ENCODE measurements at places on chromosomes 5 and 9.

DNA sequence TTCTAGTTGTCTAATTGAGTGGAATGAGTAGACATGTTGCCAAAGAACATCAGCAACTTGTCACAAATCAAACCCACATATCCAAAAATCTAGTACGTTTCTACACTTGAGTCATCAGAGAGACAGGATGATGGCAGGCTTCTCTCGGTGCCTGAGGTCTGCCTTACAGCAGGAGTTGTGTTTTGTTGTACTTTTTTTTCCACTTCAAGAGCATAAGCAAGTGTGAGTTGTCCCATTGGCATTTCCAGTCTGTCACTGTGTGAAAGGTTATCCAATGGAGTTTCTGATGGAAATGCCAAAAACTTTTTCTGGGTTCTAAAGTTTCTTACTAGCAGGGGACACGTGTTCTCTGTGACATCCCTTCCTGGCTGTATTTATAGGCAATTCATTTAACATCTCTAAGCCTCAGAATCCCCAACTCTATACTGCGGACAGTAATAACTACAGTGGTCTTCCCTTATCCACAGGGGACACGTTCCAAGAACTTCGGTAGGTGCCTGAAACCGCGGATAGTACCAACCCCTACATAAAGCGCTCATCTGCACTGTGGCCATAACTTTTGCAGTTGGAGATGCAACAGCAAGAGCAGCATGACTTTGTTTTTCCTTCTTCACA lies 246.5 kb downstream of the SYK start:
- DNase-seq, result no peak

DNA sequence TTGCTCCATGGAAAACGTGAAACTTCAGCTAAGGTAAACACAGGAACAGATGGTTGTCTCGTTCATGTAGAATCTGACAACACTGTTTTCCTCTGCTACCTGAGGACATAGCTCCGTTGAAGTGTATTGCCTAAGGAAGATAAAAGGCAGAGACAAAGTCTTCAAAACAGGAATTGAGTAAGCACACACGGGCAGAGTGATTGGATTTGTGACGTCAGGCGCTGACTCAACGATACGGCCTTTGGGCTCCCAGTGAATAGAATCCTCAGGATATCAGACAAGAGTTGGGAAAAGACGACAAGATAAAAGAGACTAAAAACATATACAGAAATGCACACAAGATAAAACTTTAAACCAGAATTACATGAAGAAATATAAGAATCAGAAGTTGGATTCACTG lies 787.1 kb upstream of the CTNND2 start:
- DNase-seq, result no peak

DNA sequence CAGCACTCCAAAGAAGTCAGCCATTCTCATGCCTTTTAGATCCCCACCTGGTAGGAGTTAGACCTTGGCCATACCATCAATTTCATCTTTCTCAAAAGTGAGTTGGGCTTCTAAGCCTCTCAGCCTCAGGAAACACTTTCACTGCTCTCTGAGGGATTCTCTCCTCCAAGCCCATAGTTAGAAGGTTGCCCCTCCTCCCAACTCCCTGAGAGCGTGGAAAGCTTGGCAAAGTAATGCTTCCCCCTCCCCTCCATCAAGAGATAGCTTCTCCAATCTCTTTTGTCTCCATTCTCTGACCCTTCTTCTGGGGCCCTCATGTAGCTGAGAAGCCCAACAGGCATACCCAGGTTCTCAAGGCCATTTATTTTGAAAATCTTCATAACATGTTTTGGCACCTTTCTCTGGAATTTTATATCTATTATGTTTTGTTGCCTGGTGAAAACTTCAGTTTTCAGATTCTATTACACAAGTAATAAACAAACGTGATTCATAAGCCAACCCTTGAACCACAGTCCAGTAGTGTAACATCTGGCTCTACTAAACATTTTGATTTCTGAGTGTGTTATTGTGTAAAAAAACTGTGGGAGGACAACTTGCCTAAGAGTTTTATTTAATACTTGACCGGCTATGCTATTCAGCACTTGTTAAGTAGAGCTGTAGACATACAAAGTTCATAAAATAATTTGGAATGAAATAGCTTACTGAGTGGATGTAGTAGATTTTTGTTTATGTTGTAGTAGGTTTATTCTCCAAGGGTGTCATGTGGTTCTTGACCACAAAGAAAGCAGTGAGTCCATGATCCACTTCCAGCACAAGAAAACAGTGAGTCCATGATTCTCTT lies 17.1 kb downstream of the LVRN start:
- DNase-seq, result no peak

GRCh38 chr5:84301535-84301934 lies 83.1 kb downstream of the EDIL3 start:
- no peak for DNase-seq

DNA sequence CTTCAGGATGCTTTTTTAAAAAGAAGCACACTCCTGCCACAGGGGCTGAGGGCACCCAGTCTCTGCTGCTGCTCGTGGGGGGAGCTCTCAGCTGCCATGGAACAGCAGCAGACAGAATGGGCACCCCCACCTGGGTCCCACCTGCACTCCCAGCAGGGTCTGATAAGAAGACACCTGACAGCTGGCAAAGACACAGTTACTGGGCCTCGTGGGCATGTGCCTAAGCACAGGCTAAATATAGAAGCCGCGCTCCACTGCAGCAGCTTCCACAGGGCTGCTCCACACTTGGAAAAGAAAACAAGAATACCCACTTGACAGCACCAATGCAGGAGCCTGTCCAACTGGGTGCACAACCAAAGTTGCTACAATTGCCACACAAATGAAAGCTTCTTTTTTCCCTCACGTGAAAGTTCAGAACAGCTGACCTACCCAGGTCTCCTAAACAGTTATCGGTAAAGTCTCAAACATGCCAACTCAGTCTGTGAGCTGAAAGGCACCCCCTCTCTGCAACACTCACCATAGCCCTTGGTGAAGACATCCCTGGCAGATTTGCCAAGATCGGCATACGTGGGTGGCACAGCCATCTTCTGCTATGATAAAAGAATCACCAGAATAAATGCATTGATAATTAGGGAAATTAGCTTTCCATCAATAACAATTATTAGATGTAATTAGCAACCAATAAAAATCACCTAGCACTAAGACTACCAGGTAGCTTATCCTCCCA lies 12.2 kb downstream of the VDAC1 start:
- DNase-seq, result peak; percentile 29

GRCh38 chr9:120263836-120264235 lies 316.1 kb downstream of the CDK5RAP2 start:
- DNase-seq, result no peak

DNA sequence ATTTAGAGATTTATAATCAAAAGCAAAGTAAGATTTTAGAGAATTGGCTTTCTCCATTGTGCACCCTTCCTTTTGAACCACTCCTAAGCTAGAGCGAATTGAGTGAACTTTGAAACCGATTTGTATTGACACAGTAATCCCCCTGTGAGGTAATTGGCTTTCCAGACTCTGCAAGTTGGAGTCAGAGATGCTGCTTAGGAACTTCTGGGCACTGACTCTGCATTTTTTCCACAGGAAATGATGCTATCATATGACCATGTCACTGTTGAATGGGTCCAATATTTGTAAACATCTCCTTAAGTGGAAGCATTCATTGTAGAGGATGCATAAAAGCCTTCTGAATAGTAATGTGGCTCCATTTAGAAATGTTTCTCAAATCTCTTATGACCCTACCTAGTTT lies 394.4 kb upstream of the ZNF608 start:
- DNase-seq, result no peak

DNA sequence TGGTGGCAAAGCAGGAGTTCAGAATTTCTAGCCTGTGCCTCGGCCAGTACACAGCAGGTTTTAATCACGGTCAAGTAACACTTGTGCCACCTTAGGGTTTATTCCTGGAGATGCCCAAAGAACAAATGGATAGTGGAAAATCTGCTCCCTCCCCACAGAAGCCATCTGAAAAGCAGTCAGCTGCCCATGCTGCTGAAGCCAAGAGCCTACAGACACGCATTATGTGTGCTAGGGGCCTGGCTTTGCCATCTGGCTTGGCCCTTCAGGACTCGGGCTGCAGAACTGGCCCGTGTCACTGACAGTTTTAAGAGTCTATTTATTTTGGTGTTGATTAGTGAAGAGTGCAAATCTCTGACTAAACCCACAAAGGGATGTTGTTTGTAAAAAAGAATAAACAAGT lies 11.1 kb downstream of the ARSB start:
- no peak for DNase-seq

DNA sequence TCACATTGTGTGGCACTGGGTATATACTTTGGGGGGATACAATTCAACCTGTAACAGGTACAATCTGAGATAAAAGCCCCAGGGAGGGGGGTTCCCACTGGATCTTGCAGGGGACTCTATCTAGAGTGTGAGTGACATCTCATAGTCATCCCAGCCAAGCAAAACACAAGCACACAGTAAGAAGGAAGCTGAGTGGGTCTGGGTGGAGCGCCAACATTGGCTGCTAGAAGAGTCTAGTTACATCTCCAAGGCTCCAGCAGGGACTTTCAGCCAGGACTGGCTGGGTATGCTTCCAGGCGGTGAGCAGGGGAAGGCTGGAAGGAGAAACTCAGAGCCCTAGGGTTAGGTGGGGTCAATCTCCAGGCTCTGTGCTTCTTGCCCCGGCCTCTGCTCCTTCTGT lies 53.0 kb downstream of the IL31RA start:
- DNase-seq, result no peak

- DNase-seq, result no peak
These were observed 3.9 kb downstream of the SEPTIN8 start for GRCh38 chr5:132773114-132773513.

DNA sequence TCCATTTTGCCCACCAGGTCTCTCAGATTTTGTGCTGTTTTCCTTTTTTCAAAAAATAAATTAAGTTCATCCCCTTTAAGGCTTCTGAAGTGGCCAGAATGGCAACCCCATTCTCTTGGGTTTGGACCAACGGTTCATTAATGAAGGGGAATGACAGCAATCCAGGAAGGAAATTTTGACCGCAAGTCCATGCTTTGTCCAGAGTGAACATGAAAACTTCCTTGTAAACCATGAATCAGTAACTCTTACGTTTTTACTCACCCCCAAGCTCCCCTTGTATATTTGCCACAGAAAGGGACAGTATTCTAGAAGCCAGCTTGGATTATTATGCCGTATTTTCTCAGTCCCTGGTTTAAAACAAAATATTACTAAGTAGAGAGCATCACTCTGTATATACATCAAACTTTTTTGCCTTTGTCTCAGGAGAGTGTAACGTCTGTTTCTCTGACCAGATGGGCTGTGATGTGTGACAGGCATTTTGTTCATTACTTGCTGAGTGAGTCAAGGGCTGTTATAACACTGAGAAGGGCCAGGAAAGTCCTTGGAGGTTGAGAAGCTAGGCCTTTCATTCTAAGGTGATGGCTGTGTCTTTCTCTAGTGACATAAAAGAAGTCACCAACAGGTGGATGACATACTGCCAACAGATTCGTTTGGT lies 148.2 kb downstream of the SMARCA2 start:
- DNase-seq, result no peak

DNA sequence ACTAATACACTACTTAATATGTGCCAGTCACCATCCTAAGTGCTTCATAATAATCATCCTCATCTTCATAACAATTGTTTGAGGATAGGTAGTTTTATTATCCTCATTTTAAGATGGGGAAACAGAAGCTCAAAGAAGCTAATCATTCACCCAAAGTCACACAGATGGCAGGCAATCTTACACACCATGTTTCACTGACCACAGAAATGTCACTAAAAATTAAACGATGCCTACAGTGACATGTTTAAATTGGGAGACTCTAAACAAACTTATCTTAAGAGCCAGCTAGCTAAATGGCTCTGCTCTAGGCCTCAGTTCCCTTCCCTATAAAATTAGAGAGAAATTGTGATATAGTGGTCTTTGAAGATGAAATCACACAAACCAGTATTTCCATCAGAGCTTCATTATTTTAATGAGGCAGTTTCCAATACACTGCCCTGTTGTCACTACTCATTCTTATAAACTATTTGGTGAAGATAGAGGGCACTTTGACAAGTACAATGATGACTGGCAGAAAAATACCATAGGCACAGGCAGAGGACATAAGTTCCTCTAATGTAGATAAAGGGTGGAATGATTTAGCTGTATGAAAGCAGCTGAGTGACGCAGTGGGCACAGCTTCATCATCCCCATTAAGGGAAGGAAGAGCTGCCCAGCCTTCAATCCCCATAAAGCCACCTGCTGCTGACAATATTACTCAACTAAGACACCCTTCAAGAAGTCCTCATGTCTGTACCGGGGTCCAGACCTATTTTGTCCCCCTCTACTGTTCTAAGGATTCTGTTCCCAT lies 224.1 kb downstream of the ACTL7B start:
- DNase-seq, result no peak

GRCh38 chr5:38590838-38591522 lies 34.5 kb upstream of the LIFR start:
- no peak for DNase-seq

DNA sequence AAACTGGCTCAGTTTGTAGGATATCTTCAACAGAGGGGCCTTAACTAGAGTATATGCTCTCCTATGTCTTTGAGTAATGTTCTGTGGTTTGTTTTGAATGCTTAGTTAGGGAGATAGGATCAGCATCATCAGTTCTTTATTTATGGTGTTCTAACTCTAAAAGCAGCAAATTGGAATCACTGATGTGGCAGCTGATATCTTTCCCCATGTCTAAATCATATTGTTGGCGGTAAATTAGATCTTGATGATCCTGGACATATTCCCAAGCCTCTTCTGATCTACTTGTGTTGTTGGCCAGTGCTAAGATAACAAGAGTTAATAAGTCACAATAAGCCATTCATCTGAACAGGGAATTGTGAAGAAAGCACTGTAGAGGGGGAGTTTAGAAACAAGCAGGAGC lies 332.4 kb upstream of the DAB2 start:
- no peak for DNase-seq

DNA sequence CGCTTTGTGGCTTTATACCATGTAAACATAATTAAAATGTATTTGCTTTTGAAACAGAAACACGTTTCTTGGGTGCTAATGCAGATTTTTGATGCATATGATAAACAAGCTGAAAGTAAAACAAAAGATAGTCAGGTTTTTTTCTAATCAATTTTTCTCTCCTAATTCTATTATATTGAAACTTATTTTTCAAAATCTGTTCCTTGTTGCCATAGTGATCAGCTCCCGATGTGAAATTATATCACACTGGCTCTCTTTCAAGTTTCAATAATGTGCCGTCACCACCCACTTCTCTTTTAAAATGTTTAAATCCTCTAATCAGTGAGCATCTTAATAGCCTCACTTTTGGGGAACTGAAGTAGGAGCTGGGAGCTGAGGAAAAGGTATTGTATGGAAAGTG lies 36.4 kb upstream of the DAPK1 start:
- DNase-seq, result no peak
